AG09309 (cell line): ENCODE measurements at places on chromosomes 5 and 9.

DNA sequence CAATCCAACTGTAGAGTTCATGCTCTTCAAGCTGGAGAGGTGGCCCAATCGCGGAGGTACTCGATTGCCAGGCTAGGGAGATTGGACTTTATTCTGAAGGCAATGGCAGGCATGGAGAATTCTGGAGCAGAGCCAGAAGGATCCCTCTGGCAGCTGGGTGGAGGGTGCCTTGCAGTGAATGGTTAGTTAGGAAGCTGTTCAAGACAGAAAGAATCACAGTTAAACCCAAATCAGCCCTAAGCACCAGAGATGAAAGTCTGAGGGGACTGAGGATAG lies 182.4 kb downstream of the RGS3 start:
- no peak for DNase-seq

- DNase-seq, result no peak
Observed at GRCh38 chr9:18350995-18351595, 122.9 kb upstream of the ADAMTSL1 start.

DNA sequence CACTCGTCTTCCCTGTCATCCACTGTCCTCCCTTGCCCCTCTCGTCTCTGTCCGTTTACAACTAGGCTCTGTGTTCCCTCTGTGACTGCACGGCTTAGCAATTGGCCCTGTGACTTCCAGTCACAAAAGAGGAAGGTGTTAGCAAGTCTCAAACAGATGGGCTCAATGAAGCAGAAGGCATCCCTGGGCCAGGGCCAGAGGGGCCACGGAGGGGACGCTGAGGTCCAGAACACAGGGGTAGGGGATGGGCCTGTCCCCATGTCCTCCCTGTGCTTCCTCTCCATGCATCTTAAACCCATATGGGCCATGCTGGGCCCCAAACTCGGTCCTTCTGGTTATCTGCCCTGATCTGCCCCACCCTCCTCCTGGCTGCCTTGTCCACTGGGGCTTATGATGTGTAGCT lies at the start of gene CD72:
TSS of gene CD72 (minus strand) at position 89 of the 403 bp plus-strand sequence. CDS start 110 bp downstream, outside the sequence.
- no peak for DNase-seq

DNA sequence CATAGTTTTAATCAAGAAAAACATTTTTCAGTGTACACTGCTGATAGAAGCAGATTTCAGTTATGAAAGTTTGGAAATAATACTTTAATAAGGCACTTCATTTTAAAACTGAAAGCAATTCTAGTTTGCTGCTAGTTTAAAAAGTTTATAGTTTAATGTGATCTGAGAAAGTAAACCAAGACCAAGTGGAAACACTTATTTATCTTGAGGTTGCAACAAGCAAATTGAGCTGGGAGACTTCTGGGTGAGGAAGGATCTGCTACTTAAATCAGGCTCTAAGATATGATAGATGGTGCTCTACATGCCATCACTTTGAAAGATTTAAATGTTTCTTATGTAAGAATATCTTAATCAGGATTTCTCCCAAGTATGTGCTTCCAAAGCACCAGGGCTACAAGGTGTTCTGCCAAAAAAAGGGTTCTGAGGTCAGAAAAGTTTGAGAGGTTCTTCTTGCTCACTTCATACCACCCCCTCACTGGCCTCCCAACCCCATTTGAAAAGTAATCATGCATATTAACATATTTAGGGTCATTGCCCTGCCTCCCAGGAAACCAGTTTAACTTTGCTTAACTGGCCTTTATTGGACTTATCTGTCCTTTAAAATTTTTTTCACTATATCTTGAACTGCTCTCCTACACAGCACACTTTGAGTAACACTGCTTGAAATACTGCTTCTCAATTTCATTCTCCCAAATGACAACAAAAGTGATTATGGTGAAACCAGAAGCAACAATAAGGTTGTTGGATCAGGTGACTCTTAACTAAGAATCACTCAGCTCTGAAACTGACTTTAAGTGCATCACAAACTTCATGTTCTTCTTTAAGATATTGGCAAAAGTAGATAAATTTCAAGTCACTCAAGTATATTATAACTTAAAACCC lies 15.5 kb downstream of the SLC44A1 start:
- no peak for DNase-seq

- peak; percentile 75 for DNase-seq
Observed at GRCh38 chr5:157748760-157749461, 5.4 kb downstream of the LSM11 start.

DNA sequence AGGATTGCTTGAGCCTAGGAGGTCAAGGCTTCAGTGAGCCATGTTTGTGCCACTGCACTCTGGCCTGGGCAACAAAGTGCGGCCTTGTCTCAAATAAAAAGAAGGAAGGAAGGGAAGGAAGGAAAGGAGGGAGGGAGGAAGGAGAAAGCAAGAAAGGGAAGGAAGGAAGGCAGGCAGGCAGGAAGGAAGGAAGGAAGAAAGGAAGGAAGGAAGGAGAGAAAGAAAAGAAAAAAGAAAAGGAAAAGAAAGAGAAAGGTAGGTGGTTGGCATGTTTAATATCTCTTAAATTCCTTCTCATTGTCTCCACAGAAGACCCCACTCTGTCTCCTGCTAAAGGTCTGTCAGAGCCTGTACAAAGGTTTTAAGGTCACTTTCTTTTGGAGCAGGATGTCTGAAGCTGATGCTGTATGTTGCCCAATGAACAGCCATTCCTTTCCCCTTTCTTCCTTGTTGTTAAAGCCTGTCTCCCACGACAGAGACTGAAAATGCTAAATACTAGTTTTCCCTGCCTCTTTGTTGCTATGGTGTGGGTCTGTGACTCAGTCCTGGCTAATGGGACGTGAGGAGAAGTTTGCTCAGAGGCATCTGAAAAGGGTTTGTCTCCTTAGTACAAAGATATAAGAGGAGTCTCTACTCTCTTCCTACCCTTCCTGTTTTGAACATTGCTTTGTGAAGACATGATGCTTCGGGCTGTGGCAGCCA lies 213.3 kb downstream of the PCSK1 start:
- DNase-seq, result peak; percentile 52
